ENCODE measurements at places on chromosomes 6 and 20.

DNA sequence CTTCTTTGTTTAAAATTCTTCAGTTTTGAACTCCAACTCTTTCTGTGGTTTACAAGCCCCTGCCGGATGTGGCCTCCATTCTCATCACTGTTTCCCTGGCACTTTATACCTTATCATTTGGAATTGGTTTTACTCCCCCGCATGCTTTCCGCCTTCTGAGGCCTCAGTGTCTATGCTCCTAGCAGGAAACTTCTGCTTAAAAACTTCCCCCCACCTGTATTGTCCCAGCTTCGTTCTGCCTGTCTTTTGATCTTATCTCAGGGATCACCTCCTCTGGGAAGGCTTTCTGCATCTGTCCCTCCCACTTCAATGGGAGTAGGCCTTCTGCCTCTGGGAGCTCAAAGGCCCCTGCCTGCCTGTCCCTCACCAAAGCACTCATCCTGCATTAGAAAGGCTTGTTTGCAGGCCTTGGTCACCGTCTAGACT, 3.4 kb upstream of the ANGPT4 start:
- no peak for DNase-seq

GRCh38 chr6:157574851-157575424, 193.9 kb downstream of the ZDHHC14 start:
- DNase-seq, result no peak

DNA sequence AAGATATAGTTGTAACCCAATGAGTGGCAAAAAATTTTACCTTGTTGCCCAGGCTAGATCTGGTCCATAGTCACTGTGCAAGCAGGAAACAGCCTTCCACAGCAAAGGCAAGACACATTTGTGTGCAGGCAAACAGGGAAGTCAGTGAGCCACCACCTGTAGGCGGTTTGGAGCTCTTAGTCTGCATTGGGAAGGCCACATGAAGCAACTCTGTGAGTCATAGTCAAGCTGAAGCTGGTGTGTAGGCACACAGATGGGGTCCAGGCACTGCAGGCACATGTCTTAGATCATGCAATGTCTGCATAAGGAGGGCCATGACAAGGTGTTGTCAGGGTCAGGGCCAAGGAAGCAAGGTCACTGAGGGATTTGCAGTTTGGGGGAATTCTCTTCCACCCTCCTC, 543.2 kb upstream of the EPHA7 start:
- DNase-seq, result peak; percentile 15

GRCh38 chr20:59153355-59153681, 10.3 kb upstream of the ZNF831 start:
- no peak for DNase-seq

DNA sequence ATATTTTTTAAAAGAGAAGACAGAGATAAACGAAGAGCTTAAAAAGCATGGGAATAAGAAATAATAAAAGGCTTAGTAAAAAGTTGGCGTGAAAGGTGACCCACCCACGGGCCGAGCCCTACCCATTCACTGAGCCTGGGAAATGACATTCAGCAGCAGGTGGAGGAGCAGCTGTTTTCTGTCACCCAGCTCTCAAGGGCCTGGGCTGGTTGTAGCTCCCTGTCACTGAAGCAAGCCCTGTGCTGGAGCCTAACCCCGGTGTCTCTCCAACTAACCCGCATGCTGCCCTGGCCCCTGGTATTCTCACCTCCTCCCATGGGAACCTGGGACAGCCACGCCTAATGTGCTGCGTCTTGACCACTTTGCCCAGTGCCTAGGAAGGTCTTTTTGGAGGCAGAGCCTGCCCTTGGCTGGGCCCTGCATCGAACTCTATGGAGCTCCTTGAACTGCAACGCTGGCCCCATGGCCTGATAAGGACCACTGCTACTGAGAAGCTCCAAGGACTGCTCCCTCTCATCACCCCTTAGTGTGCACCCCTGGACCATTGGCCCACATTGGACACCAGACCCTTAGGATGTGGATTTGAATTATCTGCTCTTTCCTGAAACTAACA, 68.8 kb upstream of the IYD start:
- peak; percentile 68 for DNase-seq

DNA sequence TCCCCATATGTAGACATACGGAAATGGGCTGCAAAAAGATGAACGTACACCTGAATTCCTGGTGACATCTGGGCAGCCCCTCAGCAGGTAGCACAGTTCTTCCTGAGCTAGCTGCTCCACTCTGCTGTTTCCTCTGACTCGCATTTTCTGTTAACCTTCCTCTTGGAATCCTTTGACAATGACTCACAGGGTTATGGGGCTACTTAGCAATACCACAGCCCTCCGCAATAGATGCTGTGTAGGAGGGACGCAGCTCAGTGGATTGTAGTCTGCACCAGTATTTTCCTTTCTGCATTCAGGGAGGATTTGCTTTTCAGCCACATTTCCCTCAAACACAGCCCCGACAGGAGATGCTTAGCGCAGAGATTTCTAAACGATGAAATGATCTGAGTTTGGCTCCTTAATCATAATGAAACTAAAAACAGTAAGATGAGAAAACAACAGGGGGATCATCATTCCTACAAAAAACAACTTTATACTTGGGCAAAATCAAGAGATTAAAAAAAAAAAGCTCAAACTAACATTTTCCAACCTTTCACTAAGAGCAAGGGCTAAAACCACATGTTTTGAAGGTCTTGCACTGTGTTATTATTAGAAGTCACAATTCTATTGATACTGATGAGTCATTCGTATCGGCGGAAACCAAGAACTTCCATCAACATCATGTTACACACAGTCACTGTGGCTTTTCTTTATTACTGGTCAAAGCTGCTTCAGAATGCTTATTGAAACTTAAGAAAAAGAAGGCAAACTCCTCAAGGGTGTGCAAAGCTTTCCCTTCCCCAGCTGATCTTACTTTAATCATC, 12.2 kb downstream of the BACH2 start:
- peak; percentile 90 for DNase-seq

DNA sequence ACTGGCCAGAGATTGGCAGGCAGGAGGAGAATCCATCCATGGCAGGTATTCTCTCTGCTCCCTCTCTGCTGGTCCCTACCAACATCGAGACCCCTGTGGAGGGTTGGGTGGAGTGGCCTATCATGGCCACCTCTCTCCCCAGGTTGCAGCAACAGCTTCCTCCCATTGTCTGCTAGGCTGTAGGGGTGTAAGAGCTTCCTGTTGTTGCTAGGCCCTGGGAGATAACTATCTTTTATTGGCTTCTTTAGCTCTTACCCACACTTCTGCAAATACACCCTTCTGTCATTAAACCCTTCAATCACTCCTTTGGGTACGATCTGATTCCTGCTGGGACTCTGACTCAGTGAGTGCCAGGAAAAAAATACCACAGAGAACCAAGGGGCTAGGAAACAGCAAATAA, 66.6 kb upstream of the FAM184A start:
- no peak for DNase-seq

DNA sequence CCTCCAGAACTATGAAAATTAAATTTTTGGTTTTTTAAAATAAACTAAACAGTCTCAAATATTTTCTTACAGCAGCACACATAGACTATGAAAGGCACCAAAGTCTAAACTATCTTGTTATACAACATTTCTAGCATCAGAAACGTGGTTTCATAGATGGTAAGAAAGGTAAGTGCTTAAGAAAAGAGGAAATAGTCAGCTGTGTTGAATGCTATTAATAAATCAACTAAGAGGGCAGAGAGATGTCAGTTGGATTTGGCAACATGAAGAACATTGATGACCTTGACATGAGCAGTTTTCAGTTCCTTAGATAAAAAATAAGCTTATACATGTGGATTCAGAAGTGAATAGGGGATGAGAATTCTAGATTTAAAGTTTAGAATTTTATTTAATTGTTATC, 113.6 kb downstream of the RFX6 start:
- no peak for DNase-seq

DNA sequence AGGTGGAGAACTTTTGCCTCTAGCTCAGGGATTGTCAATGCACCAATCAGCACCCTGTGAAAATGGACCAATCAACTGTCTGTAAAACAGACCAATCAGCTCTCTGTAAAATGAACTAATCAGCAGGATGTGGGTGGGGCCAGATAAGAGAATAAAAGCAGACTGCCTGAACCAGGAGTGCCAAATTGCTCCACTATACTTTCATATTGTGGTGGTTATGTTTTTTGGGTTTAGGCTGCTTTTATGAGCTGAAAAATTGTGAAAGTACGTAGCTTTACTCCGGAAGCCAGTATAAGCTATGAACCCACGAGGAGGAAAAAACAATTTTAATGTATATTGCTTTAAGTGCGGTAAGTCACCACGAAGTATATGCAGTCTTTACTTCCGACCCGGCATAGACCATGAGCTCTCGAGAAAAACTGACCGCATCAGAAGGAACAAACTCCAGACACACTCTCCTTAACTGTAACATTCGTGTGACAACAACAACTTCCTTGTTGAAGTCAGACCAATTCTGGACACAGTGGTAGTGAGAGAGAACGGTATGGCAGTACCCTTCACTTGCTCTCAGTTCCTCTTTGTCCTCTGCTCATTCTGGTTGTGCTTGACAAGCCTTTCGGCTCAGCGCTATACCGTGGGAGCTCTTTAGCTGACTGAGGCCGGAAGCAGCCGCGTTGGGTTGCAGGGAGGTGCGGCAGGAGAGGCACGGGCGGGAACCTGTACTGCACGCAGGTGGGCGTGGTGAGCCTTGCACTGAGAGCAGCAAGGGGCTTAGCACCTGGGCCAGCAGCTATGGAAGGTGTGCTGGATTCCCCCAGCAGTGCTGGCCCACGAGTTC, 81.9 kb upstream of the E2F3 start:
- no peak for DNase-seq

DNA sequence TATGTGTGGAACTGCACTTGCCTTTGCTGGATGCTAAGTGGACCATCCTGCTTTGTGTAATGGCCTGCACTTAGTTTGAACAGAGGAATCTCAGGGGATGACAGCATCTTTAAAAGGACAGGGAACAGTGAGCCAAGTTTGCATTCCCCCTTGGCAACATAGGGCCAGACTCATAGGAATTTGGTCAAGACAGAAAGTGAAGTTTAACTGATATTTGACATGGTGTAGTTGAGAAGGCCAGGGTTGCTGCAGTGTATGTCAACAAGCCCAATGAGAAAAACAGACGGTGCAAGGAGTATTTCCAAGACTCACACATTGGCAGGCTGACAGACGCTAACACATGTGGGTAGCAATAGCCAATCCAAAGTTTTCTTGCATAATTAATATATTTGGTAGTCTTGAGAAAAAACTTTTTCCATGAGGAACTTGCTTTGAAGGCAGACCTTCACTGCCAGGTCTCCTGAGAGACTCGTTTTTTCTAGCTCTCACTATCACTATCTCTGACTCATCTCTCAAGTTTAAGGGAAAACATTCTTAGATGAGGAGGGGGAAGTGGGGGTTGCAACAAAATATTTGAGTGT, 213.8 kb downstream of the IBTK start:
- DNase-seq, result no peak

DNA sequence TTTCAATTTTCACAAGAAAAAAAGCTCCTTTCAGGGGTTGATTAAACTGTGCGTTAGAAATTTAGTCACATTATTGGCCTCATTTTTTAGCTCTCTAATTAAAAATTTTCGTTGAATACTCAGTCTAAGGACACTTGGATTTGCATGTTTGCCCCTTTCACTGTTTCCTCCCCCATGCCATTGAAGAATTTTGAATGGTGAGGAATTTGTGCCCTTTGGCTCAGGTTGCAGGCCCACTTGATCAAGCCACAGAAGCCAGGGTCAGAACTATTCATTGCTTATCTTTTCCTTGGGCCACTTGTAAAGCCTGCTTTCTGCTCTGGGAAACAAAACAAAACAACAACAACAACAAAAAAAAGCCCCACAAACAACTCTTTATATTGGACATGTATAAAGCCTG, 12.2 kb downstream of the LIN28B start:
- DNase-seq, result no peak

DNA sequence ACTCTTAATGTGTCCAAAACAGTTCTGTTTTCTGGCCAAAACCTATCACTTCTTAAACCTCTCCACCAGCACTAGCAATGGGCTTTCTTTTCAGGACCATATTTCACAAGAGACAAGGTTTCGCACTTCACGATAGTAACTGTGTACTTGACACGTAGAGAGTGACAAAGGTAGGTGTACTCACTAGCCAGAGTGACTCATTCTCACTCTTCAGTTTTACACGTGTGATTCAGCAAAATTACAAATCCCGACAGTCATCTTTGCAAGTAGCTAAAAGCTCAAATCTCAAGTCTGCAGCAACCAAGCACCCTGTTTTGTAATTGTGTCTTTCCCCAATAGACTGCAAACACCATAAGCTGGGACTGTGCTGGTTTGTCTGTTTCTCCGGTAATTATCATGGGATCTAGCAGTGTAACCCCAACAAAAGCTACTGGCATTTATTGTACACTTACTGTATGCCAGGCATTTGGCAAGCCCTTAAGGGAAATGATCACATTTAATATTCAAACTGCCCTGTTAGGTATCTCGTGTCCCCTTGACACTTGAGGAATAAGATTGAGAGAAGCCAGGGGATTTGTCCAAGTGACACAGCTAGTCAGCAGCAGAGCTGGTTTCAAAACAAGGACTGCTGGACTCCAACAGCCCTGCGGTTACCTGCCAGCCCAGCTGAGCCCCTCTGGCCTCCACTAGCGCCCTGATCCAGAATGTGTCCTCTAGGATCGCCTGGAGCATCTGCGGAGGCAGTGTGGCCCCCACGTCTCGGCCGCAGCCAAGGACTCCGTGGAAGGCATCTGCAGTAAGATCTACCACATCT, 9.9 kb downstream of the PCIF1 start:
- peak; percentile 88 for DNase-seq

DNA sequence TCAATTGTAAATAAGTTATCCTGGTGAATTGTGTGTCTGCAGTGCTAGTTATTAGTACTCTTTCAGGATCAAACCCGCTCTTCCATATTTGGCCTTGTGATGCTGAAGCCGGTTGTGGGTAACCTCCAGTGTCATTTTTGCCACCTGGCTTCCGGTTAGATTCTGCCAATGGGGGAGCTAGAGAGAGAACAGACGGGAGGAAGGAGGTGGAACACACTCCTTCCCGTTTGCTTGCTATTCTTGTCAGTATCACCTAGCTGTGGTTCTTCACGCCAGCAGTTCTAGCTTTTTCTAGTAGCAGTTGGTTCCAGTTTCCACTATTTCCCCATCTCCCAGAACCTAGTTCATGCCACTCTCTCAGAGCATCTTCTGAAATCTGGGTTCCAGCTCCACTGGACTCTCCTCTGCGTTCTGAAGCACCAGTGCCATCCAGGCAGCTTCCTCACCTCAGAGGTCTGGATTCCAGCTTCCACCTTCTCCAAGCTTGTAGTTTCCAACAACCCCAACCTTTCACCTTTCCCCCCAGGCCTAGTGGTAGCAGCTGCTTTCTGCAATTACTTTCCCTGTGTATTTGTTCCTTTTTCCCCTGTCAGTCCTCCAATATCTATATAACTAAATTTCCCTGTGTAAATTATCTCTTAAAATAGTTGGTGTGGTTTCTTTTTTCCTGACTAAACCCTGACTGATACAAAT, 46.9 kb upstream of the LOC128125822 start:
- DNase-seq, result peak; percentile 9

All from DMS53 (cell line).